ENCODE measurements at places on chromosomes 2 and 18.
A peak's percentile ranks its signal among the peaks of the same experiment; 100 is the strongest.

- no peak for DNase-seq
These were observed 64.0 kb upstream of the MCFD2 start for GRCh38 chr2:46979571-46979979.

- no peak for DNase-seq
These were observed 146.1 kb upstream of the LINC00305 start for GRCh38 chr18:64294967-64295366.

DNA sequence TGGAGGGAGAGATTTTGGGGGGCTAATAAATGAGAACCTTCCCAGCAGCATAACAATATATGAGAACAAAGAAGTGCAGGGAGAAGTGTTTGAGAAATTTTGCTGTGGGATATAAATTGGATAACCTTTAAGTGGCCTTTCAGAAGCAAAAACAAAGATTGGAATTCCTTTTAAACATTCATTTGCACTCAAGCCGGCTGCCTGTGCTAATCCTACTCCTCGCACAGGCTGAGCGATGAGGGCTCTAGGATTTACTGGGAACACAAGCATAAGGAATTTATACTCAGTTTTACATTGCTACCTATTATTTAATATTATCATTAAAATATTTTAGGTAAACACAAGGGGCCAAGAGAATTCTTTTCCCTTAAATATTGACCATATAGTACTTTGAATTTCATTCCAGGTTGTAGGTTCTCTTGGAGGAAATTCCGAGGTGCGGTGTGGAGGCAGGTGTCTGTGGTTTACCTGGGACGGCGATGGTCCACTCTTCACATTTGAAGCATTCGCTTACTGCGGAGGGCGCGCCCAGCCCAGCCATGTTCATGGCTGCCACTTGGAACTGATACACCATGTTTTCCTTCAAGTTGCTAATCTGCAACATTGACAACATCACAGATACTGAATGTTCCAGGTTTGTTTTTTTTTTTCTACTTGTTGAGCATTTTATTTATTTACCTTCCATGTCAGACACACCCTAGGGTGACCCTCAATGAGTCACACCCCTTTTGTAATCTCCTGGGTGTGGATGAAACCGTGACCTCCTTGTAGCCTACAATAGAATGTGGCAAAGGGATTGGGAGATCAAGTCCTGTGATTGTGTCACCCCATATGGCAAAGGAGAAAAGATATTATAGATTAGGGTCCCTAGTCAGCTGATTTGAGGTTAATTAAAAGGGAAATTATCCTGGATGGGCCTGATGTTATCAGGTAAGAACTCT is 100.1 kb downstream of the MYOM1 start:
- DNase-seq, result no peak

GRCh38 chr2:44817673-44818335 is 123.7 kb upstream of the SIX3 start:
- DNase-seq, result no peak

DNA sequence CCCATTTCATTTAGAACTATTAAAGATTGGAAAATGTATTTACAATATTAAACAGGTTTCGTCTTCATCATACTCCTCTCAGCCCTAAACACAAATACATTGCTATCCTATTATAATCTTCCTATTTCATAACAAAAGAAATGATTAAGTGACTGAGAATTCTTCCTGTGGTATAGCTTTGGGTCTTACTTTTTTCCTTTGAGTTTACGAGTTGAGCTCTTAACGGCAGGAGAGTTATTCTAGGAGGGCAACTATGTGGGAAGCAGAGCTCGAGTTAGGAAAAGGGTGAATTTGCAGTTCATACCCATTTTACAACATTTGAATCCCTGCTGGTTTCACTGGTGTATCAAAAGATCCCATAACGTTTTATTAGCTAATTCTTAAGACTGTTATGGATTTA is 105.0 kb downstream of the FIGN start:
- DNase-seq, result no peak

DNA sequence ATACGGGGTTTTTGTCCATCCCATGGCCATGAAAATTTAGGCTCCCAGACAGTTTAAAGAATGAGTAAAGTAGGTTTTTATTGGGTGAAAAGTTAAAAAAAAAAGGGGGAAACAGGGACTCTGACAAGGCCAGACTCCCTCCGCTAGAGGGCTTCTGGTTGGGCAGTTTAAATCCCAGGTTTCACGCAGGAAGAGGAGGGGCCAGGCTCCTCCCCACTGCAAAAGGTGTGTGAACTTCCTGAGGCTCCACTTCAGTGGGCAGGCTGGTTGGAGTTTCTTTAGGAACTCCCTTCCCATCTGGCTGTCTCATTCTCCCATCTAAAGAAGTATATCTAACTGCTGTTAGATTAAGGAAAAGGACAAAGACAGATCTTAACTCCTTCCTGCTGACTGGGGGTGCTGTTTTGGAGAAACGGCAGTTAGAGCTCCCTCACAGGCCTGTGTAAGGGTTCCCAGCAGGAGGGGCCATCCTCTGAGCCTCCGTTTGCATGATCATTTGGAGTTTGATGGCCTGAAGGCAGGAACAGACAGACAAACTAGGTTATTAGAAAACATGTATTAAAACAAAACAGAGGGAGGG is 1160.7 kb downstream of the CNTNAP5 start:
- no peak for DNase-seq

DNA sequence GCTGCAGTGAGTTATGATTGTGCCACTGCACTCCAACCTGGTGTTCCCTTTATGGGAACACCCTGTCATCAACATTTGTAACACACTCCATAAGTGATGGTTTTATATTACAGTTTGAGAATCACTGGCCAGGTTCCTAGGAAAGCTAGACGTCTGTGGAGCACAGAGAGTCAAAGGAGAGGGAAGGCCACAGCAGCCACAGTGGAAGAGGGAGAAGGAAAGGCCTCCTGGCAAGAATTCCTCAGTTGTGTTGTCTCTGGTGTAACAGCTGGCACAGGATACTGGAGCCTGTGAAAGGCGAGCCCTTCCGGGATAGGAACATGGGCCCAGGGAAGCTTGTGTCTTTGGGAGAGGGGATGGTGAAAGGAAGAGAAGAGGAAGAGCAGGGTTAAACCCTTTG is 360.5 kb upstream of the PIK3C3 start:
- DNase-seq, result peak; percentile 5

GRCh38 chr2:37287966-37288365 is 36.7 kb downstream of the PRKD3 start:
- DNase-seq, result no peak

DNA sequence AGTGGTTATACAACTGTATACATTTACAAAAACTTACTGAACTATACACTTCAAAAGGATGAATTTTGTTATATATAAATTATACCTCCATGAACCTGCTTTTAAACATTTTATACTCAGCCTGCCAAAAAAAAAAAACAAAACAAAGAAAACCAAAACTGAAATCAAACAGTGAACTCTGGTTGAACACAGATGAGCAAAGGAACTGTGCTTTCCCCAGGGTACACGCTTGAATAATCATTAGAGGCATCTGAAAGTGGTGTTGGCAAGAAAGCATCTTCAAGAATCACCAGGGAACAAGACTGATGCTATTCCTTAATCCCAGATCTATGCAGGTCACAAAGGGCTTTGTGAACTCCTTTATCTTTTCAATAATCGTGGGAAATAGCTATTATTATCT is 77.0 kb upstream of the LYPD1 start:
- DNase-seq, result no peak

GRCh38 chr2:239195992-239196391 is 204.8 kb downstream of the HDAC4 start:
- DNase-seq, result no peak

GRCh38 chr18:24991141-24992060 is 360.6 kb downstream of the ZNF521 start:
- no peak for DNase-seq

DNA sequence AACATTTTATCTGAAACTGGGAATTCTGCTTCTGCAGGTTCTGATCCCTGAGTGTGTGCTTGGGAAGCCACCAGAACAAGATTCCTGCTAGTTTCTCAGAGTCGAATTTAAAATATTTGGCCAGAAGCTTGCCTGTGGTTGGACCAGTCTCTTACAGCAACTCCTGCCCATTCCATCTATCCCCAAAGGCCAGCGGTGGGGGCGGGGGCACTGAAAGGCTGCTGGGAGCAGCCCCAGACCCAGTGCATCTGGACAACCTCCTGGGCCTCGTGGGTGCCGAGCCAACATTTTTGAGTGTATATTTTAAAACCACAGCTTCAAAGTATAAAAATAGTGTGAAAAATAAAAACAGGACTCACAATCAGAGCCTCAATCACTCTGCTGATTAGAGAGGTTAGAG is 38.6 kb upstream of the ZFP36L2 start:
- no peak for DNase-seq

DNA sequence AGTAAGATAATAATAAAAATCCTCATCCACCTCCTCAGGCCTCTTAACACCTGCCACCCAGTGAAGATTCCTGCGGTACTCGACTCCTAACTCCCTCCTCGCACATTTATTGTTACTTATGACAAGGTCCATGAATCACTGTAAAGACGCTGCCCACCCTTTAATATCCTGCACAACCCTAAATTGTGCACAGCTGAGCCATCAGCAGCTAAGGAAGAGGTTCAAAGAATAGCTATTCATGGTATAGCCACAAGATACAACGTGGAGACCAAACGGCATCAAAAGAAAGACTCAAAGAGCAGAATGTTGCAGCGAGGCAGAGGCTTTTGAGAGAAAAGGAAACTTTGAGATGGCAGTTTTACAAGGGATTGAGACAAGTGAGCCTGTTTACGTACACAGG is 266.3 kb downstream of the SATB2 start:
- DNase-seq, result no peak

DNA sequence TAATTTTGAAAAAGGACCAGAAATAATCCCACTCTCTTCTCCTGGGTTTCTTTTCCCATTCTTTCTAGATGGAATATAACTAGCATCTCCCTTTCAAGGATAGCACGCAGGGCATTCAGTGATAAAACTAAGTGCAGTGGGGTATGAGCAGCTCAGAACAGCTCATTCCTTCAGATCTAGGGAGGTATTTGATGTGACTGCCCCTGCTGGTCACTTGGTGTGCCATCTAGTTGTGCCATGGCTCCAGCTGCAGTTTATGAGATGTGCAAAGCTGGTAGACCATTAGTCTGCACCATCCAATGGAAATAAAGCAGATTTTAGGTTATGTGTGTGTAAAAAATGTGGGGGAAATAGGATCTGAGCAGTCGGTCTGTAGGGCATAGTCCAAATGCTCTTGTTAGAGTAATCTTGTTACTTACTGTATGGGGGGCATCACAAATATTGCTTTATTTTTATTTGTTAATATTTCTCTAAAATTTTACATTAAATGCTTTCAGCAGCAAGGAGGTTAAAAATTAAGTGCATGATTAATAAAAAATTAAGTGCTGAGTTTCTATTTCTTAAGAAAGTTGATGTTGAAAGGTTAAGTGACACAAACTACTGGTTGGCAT is 38.9 kb downstream of the CTAGE1 start:
- no peak for DNase-seq

DNA sequence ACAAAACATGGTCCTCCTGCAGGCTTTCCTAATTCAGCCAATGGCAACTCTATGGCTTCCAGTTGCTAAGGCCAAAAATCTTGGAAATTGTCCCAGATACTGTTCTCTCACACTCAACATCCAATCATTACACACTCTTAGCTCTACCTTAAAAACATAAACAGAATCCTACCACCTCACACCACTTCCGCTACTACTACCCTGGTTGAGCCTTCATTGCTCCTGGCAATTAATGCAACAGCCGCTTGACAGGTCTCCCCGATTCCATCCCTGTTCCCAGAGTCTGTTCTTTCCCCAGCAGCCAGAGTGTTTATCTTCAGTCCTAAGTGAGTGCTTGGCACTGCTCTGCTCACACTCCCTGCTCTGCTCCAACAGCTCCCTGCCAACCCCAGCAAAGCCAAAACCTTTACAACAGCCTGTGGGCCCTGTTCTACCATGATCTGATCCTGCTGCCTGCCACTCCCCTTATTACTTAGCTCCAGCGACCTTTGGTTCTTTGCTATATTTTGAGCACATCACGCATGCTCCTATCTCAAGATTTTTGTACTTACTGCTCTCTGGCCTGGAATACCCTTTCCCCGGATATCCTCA is 67.5 kb upstream of the AMMECR1L start:
- no peak for DNase-seq

DNA sequence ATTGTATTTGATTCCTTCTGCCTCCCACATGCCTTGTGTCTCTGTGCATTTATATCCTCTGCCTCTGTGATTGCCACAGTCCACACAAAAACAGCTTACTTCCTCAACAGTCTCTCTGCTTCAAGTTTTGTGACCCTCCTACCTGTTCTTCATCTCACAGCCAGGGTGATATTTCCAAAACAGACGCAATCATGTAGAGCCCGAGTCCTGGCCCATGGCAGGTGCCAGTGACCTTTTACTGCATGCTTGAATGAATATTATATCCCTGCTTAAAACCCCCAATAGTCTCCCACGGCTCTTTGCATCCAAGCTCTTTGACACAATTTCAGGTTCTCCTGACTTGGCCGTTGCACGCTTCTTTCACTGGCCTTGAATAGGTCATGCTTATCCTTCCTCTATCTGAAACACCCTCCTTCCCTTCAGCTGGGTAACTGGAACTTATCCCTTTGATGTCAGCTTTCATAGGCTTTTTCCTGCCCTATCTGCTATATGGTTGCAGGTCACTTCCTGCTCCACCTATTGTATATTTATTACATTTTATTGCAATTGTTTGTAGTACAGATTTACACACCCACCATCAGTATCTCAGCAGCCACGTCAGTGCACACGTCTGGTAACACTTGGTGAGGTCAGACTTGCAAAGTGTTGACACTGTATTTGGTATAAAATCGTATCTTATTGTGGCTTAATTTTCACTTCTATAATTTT is 29.7 kb upstream of the IL1B start:
- no peak for DNase-seq

- DNase-seq, result no peak
These were observed 78.0 kb upstream of the PNPT1 start for GRCh38 chr2:55771612-55772011.
